Stimulated activated CD4-positive, alpha-beta T cell treated with anti-CD3 and anti-CD28 coated beads, Interleukin-1b, Interleukin-23, amount 100 ng/mL, for 48 hours (primary cell): ENCODE measurements at places on chromosomes 1 and 21.

GRCh38 chr1:61980561-61980960 is 214.1 kb upstream of the L1TD1 start:
- peak; percentile 8 for DNase-seq

- DNase-seq: no peak
These were observed 36.9 kb upstream of the TARBP1 start for GRCh38 chr1:234515821-234516241.

GRCh38 chr21:46229133-46229922 is 754 bp upstream of the LSS start:
- no peak for DNase-seq

DNA sequence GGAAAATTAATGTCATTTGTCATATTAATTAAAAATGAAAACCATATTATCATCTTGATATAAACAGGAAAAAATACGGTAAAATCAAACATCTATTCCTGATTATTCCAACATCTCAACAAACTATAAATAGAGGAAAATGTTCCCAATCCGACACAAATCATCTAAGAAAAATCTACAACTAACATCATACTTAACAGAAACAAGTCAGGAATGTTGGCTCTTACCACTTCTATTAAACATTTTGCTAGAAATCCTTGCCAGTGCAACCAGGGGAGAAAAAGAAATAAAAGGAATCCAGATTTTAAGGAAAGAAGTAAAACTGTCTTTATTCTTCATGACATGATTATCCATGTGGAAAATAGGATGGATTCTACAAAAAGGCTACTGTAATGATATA is 77.0 kb upstream of the IRF2BP2 start:
- DNase-seq: no peak

- no peak for DNase-seq
These were observed 403.6 kb downstream of the PTPRU start for GRCh38 chr1:29639741-29640427.

- no peak for DNase-seq
These were observed 7.6 kb upstream of the PIK3C2B start for GRCh38 chr1:204502241-204502640.

- DNase-seq: no peak
These were observed 175.5 kb downstream of the CYYR1 start for GRCh38 chr21:26397545-26397944.

GRCh38 chr1:53046930-53047329 is 15.1 kb upstream of the PODN start:
- DNase-seq: no peak

GRCh38 chr21:44875316-44875700 is 1.8 kb upstream of the PTTG1IP start:
- no peak for DNase-seq

DNA sequence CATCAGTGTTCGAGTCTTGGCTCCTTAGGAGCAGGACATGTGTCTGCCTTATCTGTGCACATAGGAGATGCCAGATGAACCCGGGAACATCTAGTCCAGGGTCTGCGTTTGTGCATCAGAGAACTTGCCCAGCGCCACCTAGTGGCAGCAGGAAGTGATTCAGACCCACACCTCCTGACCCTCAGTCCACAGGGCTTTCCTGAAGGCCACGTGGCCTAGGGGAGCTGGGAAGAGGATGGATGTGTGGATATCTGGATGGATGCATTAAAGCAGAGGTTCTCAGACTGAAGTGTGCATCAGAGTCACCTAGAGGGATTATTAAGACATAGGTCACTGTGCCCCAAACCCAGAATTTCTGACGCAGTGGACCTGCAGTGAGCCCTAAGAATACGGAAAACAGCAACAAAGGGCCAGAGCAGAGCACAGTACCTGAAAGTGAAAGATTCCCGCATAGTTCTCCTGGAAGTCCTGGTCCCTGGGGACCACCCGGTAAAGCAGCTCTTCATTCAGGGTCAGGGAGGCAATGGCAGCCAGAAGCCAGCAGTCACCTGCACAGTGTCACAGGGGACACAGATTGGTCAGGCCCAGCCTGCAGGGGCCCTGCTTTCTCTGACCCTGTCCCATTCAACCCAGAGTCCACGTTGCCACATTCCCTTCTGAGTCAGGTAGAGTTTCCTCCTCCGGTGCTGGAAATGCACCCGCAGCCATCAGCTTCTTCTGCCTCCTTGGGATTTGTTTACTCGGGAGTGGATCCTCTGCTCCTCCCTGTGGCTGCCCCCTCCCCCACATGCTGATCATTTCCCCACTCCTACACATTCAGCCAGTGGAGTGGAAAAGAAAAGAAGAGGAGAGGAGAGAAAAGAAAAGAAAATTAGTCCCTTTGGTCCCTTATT is 37.0 kb downstream of the CAPN8 start:
- peak; percentile 39 for DNase-seq

DNA sequence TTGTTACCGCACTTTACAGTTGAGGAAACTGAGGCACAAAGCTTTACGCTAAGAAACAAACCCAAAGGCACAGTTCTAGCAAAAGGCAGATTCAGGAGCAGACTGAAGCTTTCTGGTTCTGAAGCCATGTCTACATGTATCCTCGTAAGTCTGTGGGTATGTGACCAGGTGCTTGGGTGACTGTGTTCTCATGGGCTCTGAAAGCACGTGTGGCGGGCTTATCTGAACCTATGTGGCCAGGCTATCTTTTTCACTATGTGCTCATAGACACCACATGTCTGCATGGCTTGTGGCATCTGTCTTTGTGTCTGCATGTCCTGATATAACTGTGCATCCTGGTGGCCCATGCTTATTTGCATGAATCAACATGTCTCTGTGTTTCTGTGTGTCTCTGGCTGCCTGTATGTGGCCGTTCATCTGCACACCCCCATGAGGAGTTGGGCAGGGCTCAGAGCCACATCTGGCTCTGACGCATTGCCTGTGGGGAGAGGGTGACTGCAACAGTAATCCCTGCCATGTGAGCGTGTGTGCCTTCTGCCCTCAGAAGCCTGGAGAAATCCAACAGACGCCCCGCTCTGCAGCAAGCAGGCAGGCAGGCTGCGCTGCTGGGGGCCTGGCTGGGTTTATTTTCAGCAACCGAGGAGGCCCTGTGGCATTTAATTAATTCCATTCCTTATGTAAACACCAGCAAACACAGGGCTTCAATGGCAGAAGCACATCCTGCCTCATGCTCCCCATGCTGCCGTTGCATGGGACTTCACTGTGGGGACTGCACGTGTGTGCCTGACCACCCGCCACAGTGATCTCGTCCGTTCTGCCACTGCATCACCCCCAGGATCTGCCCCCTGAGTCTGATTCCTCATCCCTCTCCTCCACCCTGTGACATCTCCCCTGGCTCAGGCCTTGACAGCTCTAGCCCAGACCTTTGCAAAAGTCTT is 115.4 kb downstream of the TRABD2B start:
- no peak for DNase-seq

- DNase-seq: no peak
These were observed 15.2 kb downstream of the EXTL2 start for GRCh38 chr1:100879422-100879821.

GRCh38 chr1:162067466-162067865 is 2.0 kb upstream of the NOS1AP start:
- DNase-seq: no peak

DNA sequence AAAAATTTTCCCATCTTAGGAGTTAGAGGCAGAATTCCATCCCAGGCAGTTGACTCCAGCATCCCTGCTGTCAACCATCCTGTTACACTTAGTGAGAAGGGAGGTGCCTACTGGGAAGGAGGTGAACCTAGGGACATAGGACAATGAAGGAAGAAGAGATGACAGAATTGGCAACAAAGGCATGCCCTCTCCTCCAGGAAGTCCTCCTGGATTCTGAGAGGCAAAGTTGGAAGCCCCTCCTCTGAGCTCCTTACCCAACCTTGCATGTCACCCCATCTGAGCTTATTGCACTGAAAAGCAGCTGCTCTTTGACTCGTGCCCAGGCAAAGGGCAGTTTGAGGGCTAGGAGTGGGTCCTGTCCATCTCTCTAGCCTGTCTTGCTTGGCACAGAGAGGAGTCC is 66.9 kb downstream of the PAX7 start:
- no peak for DNase-seq

- no peak for DNase-seq
These were observed 407.4 kb downstream of the NTNG1 start for GRCh38 chr1:107548276-107548675.

- DNase-seq: no peak
These were observed 152.2 kb downstream of the CLEC20A start for GRCh38 chr1:178344513-178345091.

- DNase-seq: no peak
These were observed 9.8 kb downstream of the PLA2G4A start for GRCh38 chr1:186838380-186839040.

- DNase-seq: no peak
These were observed 28.3 kb downstream of the TTC3 start for GRCh38 chr21:37101384-37101783.

GRCh38 chr1:94522304-94522703 is 19.3 kb downstream of the F3 start:
- no peak for DNase-seq
